ENCODE measurements at places on chromosomes 5 and 9.

GRCh38 chr5:1553539-1554409 lies 30.0 kb upstream of the LPCAT1 start:
- DNase-seq, result no peak

- no peak for DNase-seq
Observed at GRCh38 chr5:79590396-79590999, 21.7 kb upstream of the TENT2 start.

DNA sequence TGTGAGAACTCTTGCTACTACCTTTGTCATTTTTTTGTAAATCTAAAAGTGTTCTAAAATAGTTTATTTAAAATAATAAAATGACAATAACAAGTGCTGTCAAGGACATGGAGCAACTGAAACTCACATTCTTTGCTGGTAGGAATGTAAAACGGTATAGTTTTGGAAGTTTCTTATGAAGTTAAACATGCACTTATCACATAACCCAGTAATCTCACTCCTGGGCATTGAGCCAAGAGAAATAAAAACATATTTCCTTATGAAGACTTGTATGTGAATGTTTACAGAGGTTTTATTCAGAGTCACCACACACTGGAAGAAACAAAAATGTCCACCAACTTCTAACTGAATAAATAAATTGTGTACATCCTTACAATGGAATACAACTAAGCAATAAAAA lies 46.0 kb upstream of the COL15A1 start:
- DNase-seq, result no peak

DNA sequence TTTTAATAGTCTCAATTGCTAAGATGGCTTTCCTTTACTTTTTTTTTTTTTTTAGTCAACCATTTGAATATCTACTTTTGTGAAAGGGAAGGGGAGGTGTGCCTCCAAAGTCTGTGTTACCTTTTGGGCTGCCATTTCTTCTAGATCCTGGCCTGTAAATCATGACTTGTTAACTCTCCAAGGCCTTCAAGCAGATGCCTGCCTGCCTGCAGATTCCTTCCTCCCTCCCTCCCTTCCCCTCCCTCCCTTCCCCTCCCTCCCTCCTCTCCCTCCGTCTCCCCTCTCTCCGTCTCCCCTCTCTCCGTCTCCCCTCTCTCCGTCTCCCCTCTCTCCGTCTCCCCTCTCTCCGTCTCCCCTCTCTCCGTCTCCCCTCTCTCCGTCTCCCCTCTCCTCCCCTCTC lies 73.1 kb downstream of the COMMD10 start:
- no peak for DNase-seq

Measured in stimulated activated CD8-positive, alpha-beta memory T cell treated with anti-CD3 and anti-CD28 coated beads, Interleukin-7, amount 100 ng/mL, for 1 hour (primary cell).